Fibroblast of lung (primary cell): ENCODE measurements at places on chromosomes 3 and 15. TPM values are rescaled to one million over a fixed set of nuclear protein-coding genes. Genes with fewer than 3 reads are reported as not detected.

Gene PPARG
- total RNA-seq = 14.9 and 42.8 TPM in 2 replicates

Gene TMC3
- total RNA-seq = not detected in 2 replicates

Gene BCHE
- 29.0 and 34.7 TPM in 2 replicates for total RNA-seq

Gene RASGRP1
- total RNA-seq = not detected in 2 replicates

Gene PLA2G4D
- not detected in 2 replicates for total RNA-seq

Gene PSTPIP1
- total RNA-seq = 0.77 and 1.5 TPM in 2 replicates

Gene FYTTD1
- total RNA-seq = 32.6 and 44.3 TPM in 2 replicates

Gene PLA2G4F
- total RNA-seq = not detected in 2 replicates

Gene POLQ
- 3.3 and 4.1 TPM in 2 replicates for total RNA-seq

Gene SLC28A2
- not detected in 2 replicates for total RNA-seq

Gene ERICH6
- under 0.01 TPM in 1 of 2 replicates, not detected in the other for total RNA-seq

Gene RABL3
- 10.8 and 11.9 TPM in 2 replicates for total RNA-seq

Gene AADACL2
- under 0.01 TPM in 1 of 2 replicates, not detected in the other for total RNA-seq

Gene CFAP20DC
- total RNA-seq = 2.3 and 3.8 TPM in 2 replicates

Gene TMCO5A
- total RNA-seq = not detected in 2 replicates

Gene STRIT1
- total RNA-seq = not detected in 2 replicates

Gene XCR1
- under 0.01 TPM in 1 of 2 replicates, not detected in the other for total RNA-seq

Gene SLC6A11
- total RNA-seq = not detected in 2 replicates

Gene GOLGA6A
- under 0.01 TPM in 1 of 2 replicates, not detected in the other for total RNA-seq

Gene MESP1
- 0.26 and 1.3 TPM in 2 replicates for total RNA-seq

Gene THPO
- total RNA-seq = 0.50 and 0.51 TPM in 2 replicates
